K562 (cell line): ENCODE measurements at places on chromosomes 12 and 14. TPM values are rescaled to one million over a fixed set of nuclear protein-coding genes. Genes with fewer than 3 reads are reported as not detected.

Gene CLEC4D
- not detected in 2 replicates for total RNA-seq

Gene BATF
- 0.31 and 0.49 TPM in 2 replicates for total RNA-seq

Gene REP15
- total RNA-seq = not detected in 2 replicates

Gene TAS2R7
- not detected in 2 replicates for total RNA-seq

Gene MYO1H
- not detected in 2 replicates for total RNA-seq

DNA sequence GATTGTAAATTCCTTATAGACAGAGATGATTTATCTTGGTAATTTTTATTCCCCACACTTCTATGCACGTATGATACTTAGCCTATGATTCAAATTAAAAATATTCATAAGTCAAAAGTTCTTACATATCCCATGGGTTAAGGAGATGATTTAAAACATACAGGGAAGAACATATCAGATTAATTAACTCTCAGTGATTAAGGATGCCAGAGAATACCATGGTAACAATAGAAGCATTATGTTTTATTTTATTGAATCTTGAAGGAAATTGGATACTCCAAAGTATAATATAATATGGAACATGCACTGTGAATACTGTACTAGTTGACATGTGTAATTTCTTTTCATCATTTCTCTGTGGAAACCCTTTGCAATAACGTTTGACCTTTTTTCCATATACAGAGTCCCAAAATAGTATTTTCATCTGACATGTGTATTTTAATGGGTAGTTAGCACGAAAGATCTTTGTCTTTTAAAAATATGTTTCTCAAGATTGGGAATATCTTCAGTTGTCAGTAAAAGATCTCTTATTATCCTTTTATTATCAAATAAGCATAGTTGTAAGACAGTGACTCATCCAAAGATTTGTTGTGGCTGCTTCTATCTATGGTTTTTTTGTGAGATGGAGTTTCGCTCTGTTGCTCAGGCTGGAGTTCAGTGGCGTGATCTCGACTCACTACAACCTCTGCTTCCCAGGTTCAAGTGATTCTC lies 166.7 kb downstream of the RAD51B start:
- H3K27me3 ChIP-seq = no peaks in the 10 kb centered on the region
- no peaks in the 10 kb centered on the region; the same call in 1 of the 2 replicates for H3K4me1 ChIP-seq
- no peaks in the 10 kb centered on the region for H3K36me3 ChIP-seq
- no peak overlapping the region for H3K4me3 ChIP-seq
- DNase-seq = no peak

DNA sequence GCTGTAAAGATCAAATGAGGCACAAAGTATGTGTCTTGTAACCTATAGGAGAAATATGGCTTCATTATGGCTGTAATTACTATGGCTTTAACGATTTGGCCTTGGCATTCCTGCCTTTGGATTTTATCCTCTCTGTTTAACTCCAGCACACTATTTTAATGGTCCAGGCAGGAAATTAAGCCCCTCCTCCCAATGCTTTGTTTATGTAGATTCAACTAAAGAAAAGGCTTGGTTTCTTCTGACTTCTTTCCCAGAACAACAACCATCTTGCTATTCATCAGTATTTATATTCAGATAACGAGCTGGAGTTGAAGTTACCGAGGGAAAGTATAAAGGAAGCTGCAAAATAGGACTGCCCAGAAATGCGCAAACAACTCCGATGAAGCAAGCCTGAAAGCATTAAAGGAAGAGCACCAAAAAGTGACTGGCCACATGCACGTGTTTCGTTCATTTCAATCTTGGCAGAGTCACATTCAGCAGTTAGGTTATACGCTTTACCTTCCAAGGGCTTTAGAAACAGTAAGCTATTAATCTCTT lies 104.6 kb downstream of the NELL2 start:
- H3K27ac ChIP-seq = no peak overlapping the region
- no peak overlapping the region for H3K4me3 ChIP-seq
- DNase-seq = no peak
- no peaks in the 10 kb centered on the region for H3K36me3 ChIP-seq
- H3K4me1 ChIP-seq = no peaks in the 10 kb centered on the region
- no peaks in the 10 kb centered on the region for H3K27me3 ChIP-seq

DNA sequence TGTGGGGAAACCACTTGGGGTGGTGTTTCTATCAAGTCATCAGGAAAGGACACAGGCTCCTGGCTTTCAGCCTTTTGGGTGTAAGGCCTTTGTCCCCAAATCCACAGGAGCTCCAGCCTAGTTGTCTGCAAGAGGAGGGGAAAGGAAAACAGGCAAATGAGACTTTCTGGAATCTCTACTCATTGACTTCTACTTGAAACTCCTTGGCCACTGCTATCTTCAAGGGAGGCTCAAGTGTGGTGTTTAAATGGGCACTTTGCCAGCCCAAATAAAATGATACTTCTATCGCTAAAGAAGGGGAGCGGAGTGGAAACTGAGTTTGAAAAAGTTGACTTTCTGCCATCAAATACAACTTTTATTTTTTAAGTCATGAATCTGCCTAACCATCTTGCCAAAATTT lies 445.9 kb upstream of the RGS6 start:
- no peak overlapping the region for H3K4me3 ChIP-seq
- no peaks in the 10 kb centered on the region for H3K36me3 ChIP-seq
- H3K27me3 ChIP-seq = no peaks in the 10 kb centered on the region
- DNase-seq = no peak

DNA sequence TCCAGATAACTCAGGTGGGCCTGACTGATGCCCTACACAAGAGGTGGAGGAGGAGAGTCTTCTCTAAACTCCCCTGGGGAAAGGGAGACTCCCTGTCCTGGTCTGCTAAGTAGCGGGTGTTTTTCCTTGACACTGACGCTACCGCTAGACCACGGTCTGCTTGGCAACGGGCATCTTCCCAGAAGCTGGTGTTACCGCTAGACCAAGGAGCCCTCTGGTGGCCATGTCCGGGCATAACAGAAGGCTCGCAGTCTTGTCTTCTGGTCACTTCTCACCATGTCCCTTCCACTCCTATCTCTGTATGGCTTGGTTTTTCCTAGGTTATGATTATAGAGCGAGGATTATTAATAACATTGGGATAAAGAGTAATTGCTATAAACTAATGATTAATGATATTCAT lies 965.5 kb downstream of the TMEM121 start:
- no peak overlapping the region for H3K4me3 ChIP-seq
- peak; percentile 21 for DNase-seq
- no peak overlapping the region for H3K27ac ChIP-seq
- no peaks in the 10 kb centered on the region for H3K4me1 ChIP-seq
- peaks cover 52% of the 10 kb centered on the region; the same call in 2 of the 3 replicates for H3K36me3 ChIP-seq

- DNase-seq = no peak
- H3K36me3 ChIP-seq = peaks cover 9% of the 10 kb centered on the region; the same call in 2 of the 3 replicates
- no peak overlapping the region for H3K4me3 ChIP-seq
- no peaks in the 10 kb centered on the region; the same call in 2 of the 3 replicates for H3K27me3 ChIP-seq
- no peak overlapping the region for H3K27ac ChIP-seq
Observed at GRCh38 chr12:123104809-123105208, 46.1 kb downstream of the PITPNM2 start.

DNA sequence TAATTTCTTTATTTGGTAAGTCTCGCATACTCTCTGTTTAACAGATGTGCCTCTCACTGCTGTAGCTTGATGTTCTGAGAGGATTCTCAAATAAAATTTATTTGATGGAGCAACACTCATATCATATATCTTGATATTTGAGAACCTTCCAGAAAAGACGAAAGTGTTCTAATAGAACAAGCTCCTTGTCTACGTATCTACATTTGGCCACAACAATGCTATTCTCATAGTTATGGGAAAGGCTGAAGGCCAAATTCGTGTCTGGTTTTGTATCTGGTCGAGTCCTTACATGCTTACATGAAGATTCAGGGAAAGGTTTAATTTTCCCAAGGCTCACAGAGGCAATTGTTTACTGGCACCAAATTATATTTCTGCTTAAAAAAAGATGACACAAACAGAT lies 186.7 kb upstream of the SLC38A2 start:
- H3K4me3 ChIP-seq = no peak overlapping the region
- peaks cover 37% of the 10 kb centered on the region for H3K4me1 ChIP-seq
- H3K27ac ChIP-seq = no peak overlapping the region
- no peaks in the 10 kb centered on the region for H3K27me3 ChIP-seq
- no peak for DNase-seq

DNA sequence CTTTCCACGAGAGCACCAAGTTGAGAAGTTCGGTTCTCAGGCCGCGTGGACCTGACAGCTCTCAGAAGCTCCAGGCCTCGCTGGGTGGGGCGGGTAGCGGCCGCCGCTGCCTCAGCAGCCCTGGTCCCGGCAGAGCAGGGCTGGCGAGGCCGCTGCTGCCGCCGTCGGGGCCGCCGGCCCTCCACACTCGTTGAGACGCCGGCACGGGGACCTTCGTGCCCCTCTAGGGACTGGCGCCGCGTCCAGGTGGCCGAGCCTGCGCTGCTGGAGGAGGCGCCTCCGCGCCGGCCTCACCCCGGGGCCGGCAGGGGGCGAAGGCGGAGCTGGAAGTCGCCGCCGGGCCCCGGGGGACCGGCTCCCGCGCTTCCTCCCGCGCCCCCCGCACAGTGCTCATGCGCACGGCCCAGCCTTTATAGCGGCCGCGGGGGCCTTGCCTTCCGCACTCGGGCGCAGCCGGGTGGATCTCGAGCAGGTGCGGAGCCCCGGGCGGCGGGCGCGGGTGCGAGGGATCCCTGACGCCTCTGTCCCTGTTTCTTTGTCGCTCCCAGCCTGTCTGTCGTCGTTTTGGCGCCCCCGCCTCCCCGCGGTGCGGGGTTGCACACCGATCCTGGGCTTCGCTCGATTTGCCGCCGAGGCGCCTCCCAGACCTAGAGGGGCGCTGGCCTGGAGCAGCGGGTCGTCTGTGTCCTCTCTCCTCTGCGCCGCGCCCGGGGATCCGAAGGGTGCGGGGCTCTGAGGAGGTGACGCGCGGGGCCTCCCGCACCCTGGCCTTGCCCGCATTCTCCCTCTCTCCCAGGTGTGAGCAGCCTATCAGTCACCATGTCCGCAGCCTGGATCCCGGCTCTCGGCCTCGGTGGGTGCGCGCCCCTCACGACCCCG lies at the start of gene COCH:
Gene COCH (plus strand): TSS at position 440 of the 879 bp plus-strand sequence. CDS start 380 bp downstream, at position 820.
- DNase-seq = peak; percentile 81
- H3K36me3 ChIP-seq = peaks cover 30% of the 10 kb centered on the region
- no peaks in the 10 kb centered on the region for H3K27me3 ChIP-seq
- H3K27ac ChIP-seq = peak within 1 kb of the TSS; percentile 82

DNA sequence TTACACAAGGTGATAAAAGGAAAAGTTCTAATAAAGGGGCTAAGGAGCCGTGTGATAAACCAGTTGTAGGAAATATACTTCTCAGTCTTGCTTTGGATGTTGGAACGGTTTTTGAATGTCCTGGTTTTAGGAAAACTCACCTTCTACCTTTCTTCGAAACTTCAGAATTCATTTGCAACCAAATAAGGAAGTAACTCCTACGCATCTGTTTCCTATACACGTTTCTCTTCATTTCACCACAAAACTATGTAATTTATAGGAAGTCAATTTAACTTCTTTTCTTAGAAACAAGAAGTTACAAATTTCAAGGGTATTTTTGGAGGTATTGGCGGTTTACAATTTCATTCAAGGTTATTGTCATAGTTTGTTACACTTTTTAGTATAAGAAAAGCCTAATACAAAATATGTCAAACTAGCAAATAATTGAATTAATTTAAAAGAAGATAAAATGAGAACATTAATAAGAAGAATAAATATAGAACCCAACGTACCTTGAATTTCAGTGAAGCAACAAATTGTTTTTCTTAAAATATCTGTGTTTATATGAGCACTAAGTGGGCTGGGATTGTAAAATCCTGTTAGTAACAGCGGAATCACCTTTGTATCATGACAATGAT lies 33.2 kb upstream of the CD69 start:
- no peaks in the 10 kb centered on the region for H3K27me3 ChIP-seq
- peak; percentile 18 for DNase-seq
- no peaks in the 10 kb centered on the region for H3K4me1 ChIP-seq
- no peaks in the 10 kb centered on the region for H3K36me3 ChIP-seq
- H3K4me3 ChIP-seq = no peak overlapping the region; the same call in 1 of the 2 replicates

GRCh38 chr12:39348523-39348922 lies 94.4 kb downstream of the KIF21A start:
- no peaks in the 10 kb centered on the region for H3K27me3 ChIP-seq
- H3K4me1 ChIP-seq = no peaks in the 10 kb centered on the region
- H3K27ac ChIP-seq = no peak overlapping the region
- peaks cover 25% of the 10 kb centered on the region; the same call in 2 of the 3 replicates for H3K36me3 ChIP-seq

- no peaks in the 10 kb centered on the region for H3K27me3 ChIP-seq
- H3K27ac ChIP-seq = no peak overlapping the region
- H3K36me3 ChIP-seq = no peaks in the 10 kb centered on the region
- peak; percentile 35 for DNase-seq
- no peaks in the 10 kb centered on the region for H3K4me1 ChIP-seq
- no peak overlapping the region for H3K4me3 ChIP-seq
Observed at GRCh38 chr14:72516936-72517700, 376.8 kb downstream of the DPF3 start.

DNA sequence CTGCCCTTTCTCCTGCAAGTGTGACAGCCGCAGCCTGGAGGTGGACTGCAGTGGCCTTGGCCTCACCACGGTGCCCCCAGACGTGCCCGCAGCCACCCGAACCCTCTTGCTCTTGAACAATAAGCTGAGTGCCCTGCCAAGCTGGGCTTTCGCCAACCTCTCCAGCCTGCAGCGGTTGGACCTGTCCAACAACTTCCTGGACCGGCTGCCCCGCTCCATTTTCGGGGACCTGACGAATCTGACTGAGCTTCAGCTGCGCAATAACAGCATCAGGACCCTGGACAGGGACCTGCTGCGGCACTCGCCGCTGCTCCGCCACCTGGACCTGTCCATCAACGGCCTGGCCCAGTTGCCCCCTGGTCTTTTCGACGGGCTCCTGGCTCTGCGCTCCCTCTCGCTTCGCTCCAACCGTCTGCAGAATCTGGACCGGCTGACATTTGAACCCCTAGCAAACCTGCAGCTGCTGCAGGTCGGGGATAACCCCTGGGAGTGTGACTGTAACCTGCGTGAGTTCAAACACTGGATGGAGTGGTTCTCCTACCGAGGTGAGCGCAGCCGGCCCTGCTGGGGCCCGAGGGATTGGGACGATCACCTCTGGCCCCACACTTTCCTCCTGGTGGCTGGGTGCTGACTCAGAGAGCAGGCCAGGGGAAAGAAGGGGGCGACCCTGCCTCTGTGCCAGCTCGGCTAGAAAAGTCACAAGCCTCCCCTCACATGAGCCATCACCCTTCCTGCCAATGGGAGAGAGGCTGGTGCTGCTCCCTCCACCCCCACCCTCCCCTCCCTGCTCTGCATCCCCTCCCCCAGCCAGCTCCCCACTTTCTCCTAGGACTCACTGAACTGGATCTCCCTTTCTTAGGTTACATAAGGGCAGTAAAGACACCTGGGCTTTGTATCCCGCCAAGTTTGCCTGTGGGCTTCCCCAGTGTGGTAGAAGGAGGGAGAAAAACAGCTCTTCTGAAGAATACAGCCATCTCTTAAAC lies 10.9 kb downstream of the LRTM2 start:
- DNase-seq = peak; percentile 64
- H3K4me3 ChIP-seq = no peak overlapping the region
- H3K27ac ChIP-seq = no peak overlapping the region
- H3K27me3 ChIP-seq = peaks cover 79% of the 10 kb centered on the region
- H3K4me1 ChIP-seq = peaks cover 18% of the 10 kb centered on the region
- no peaks in the 10 kb centered on the region for H3K36me3 ChIP-seq

DNA sequence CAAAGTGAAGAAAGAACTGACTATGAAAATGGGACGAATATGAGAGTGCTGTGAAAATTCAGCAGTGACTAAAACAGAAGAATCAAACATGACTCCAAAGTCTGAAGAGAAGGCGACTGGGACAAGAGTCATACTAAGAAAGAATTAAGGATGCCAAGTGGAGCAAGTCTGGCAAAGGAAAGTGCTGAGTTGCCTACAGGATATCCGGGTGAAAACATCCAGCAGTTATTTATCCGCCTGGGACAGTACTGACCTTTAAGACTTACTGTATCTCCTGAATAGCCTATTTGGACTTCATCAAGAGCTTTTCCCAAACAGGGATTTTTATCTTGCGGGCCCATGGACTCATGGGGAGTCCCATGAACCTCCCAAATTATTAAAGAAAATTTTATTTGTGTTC lies 41.1 kb downstream of the KICS2 start:
- H3K36me3 ChIP-seq = no peaks in the 10 kb centered on the region
- H3K27me3 ChIP-seq = peaks cover 4% of the 10 kb centered on the region
- no peak overlapping the region for H3K4me3 ChIP-seq
